ENCODE measurements at places on chromosomes 7 and 10.

DNA sequence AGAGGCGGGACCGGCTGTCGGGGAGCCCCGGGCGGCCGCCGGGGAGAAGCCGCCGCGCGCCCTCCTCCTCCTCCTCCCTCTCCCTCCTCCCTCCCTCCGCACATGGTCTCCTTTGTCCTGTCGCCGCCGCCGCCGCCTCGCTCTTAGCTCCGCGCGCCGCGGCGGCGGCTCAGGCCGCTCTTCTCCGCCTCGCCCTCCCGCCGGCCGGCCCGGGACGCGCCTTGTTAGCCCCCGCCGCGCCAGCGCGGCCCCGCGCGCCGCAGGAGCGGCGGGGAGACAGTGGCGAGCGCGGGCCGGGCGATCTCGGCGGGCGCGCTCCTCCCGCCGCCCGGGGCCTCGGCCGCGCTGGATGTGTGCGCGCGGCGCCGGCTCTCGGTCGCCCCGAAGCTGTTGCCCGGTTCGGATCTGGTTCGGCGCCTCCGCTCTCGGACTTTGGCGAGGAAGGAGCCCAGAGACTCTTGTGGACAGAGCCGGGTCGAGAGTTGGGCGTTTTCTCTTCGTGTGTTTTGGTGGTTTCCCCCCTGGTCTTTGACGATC, 437.4 kb upstream of the GALNT17 start:
- no peak for DNase-seq

GRCh38 chr7:151678227-151678604, 158.5 kb upstream of the RHEB start:
- no peak for DNase-seq

- DNase-seq = no peak
Observed at GRCh38 chr7:106870983-106871410, 5.9 kb downstream of the PIK3CG start.

GRCh38 chr7:100895956-100896731, 456 bp upstream of the ACHE start:
- DNase-seq = no peak

DNA sequence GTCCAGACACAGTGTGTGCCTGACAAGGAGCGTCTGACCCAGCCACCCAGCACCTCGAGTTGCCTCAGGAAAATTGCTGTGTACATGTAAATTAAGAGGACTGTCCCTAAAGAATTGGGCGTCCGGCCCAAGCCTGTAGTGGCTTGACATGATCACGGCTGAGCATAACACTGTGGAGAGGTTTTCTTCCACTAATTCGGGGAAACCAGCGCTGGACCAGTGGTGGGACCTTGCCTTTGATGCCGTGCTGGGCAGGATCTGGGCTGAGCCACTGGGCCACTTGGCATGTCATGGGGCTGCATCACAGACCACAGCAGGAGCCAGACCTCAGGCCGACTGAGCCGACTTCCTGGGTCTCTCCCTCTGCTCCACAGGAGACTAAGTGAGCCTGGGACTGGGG, 282.5 kb downstream of the GLRX3 start:
- DNase-seq = no peak
